ENCODE measurements at places on chromosomes 3 and 15.
A peak's percentile ranks its signal among the peaks of the same experiment; 100 is the strongest.

DNA sequence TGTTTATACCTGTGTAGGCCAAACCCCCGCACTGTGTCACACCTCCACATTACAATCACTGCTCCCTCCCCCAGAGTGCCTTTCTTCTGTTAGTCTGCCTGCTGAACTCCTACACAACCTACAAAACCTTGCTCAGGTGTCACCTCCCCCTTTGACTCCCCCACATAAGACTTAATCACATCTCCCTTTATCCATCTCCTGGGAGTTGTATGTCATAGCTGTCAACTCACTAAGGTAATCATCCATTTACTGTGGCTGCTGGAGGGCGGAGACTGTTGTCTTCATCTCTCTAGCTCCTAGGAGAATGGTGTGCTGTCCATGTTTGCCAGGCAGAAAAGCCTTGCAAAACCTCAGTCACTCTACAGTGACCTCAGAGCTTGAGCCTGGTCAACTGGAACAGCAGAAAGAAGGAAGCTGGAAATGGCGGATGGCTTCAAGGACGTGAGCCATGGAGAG is 43.8 kb downstream of the ZNF710 start:
- DNase-seq, result no peak

DNA sequence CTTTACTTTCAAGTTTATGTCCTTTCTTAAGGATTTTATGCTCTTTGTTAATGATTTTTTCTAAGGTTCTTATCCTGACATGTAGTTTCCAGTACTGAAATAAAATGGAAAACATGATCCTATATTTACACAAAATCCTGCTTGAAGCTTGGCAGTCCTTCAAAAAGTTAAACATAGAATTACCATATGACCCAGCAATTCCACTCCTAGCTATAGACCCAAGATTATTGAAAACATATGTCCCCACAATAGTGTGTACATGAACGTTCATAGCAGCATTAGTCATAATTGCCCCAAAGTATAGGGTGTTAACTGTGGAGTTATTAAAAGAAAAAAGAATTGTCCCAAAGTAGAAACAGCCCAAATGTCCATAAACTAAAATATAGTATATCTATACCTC is 33.2 kb downstream of the ITGB5 start:
- no peak for DNase-seq

DNA sequence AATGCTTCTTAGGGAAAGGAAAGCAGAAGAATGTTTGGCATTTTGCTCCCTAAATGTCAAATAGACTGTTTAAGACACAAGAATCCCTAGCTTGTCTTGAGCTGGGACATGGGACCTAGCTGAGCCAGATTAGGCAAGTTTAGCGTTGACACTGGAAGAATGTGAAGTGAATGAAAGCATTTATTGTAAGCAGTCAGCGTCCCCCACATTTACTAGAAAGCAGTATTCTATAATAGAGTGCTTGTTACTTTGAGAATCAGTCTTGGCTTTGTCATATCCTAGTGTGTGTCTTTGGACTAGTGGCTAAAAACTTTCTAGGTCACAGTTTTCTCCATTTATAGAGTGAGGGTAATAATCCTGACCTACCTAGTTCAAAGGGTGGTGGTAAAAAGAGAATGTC is 161.6 kb downstream of the ADAMTSL3 start:
- DNase-seq, result no peak

GRCh38 chr3:185316740-185317412 is 46.1 kb upstream of the MAP3K13 start:
- DNase-seq, result no peak

- DNase-seq, result no peak
These were observed 4.3 kb downstream of the EPHB1 start for GRCh38 chr3:134799393-134799792.

- no peak for DNase-seq
These were observed 69.2 kb upstream of the MFGE8 start for GRCh38 chr15:88982304-88982945.

DNA sequence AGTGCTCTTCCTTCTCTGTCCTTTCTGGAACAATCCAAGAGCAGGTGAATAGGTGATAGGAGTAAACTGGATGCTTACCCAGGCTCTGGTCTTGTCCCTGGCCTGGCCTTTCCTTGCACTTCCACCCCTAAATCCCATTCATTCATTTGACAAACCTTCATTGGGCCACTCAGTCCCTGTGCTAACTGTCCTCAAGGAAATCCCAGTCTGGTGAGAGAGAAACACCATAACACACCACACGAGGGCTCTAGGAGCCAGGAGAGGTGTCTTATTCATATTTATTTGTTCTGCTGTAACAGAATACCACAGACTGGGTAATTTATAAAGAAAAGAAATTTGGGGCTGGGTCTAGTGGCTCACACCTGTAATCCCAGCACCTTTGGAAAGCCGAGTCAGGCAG is 22.8 kb downstream of the EFCC1 start:
- no peak for DNase-seq

DNA sequence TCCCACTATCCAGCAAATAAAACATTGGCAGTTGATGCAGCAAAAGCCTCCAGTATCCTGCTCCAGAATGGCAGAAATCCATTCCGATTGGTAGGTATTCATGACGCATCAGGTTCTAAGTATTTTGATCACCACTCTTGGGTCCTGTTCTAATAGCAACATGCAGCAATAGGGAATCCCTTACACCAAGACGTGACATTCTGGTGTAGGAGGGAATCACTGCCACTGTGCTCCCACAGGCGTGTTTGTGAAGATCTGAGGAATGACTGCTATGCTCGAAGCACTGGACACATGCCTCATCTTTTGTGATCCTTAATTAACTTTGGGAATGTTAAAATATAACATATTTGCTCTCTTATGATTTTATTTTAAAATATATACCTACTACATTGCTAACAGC is 552.9 kb downstream of the MECOM start:
- no peak for DNase-seq

GRCh38 chr3:176526225-176526624 is 671.1 kb downstream of the TBL1XR1 start:
- no peak for DNase-seq

GRCh38 chr3:133049491-133049890 is 11.3 kb downstream of the TMEM108 start:
- DNase-seq, result no peak

DNA sequence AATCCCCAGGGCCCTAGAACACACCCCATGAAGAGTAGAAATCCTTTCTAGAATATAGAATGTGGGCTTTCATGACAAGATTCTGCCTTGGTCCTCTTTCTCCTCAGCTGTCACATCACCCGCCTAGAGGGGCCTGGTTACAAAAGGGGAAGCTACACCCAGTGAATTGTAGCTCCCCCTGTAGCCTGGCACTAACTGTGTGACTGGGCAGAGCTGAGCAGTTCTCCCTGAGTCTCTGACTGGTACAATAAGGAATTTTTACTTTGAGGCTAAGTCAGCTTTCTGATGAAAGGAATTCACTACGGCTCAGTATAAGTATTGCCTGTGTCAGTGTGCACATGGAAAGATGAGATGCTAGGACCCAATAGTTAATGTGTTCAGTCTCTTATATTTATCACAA is 28.7 kb upstream of the ZNF148 start:
- no peak for DNase-seq

GRCh38 chr15:99454107-99454809 is 111.5 kb upstream of the MEF2A start:
- DNase-seq, result no peak

DNA sequence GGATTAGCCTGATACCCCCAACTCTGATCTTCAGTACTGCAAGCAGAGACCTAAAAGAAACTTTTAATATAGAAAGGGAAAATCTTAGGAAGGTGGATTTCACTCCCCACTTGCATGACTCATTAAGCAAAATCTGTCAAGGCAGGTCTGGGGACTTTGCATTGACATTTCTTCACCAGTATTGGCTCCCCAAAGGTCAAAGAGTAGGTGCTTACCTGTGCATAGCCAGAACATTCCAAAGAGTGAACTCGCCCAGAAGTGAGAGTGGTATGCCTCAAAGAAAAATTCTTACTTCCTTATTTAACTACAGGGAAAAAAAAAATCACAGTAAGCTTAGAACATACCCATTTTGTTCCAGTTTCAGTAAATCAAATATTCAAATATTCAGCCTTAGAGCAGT is 140.9 kb upstream of the TP63 start:
- no peak for DNase-seq

- DNase-seq, result no peak
These were observed 12.1 kb upstream of the MAP3K13 start for GRCh38 chr3:185350841-185351240.

GRCh38 chr3:12598890-12599289 is 42.0 kb downstream of the MKRN2 start:
- DNase-seq, result no peak

DNA sequence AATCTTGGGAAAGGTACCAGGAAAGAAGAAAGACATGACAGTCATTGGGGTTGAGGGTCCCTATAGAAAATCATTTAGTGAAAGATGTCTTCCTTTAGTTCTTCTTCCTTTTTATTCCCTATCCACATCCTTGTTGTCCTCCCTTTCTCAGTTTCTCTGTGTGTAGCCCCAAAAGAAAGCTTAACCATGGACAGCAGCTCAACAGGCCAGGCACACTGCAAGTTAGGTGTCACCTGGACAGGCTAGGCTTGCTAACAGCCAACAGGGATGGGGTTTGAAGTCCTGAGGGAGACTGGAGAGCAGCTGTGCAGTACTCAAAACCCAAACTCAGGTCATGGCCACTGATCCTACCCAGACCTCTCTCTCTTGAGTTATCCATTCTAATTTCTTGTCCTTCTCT is 543.1 kb downstream of the TUSC7 start:
- no peak for DNase-seq

- DNase-seq, result peak; percentile 61
These were observed 21.4 kb upstream of the ZBED2 start for GRCh38 chr3:111616417-111617105.

GRCh38 chr3:14453876-14454638 is 51.7 kb downstream of the SLC6A6 start:
- no peak for DNase-seq

DNA sequence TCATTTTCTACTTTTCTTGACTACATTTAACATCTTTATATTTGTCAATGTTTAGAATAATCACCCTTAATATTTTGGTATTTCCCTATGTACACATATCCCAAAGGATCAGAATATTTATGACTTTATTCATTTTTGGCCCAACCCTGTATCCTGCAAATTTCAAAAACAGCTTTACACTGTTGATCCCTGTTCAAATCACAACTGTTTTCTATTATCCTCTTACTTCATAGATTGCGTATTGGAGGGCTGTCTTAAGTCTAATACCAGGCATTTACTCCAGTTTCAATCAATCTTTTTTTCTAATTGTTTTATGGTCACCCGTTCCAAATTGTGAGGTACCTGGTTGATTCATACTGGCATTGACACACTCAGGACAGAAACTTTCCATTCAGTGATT is 107.9 kb downstream of the RPL22L1 start:
- no peak for DNase-seq

DNA sequence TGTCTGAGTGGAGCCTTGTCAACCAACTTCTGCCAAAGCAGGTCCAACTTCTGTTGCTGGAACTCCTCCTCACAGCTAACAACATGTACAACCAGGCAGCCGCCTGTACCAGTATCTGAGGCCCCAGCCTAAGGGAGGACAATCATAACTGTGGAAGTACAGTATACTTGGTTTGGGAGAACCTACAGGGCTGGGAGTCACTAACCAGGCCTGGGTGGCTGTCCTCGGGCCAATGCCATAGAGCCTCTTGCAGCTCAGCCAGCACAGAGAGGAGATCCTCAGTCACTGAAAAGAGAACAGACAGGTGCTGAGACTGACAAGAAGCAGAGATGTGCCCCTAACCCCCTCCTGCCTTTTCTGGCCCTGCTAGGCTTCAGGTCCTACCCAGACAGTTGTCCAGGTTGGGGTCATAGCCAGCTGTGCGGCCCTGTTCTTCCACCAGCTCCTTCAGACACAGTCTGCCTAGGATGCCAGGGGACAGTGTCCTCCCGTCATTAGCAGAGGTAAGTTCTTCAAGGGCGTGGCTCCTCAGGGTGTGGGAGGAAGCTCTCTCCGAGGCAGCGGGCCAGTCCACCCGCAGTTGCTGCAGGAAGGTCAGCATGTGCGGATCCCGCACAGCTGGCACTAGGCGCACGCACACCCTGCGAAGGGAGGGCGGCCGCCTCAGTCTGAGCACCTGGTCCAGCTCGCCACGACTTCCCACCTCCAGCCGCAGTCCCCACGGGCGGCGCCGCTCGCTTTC is 980 bp downstream of the DALRD3 start:
- DNase-seq, result no peak

DNA sequence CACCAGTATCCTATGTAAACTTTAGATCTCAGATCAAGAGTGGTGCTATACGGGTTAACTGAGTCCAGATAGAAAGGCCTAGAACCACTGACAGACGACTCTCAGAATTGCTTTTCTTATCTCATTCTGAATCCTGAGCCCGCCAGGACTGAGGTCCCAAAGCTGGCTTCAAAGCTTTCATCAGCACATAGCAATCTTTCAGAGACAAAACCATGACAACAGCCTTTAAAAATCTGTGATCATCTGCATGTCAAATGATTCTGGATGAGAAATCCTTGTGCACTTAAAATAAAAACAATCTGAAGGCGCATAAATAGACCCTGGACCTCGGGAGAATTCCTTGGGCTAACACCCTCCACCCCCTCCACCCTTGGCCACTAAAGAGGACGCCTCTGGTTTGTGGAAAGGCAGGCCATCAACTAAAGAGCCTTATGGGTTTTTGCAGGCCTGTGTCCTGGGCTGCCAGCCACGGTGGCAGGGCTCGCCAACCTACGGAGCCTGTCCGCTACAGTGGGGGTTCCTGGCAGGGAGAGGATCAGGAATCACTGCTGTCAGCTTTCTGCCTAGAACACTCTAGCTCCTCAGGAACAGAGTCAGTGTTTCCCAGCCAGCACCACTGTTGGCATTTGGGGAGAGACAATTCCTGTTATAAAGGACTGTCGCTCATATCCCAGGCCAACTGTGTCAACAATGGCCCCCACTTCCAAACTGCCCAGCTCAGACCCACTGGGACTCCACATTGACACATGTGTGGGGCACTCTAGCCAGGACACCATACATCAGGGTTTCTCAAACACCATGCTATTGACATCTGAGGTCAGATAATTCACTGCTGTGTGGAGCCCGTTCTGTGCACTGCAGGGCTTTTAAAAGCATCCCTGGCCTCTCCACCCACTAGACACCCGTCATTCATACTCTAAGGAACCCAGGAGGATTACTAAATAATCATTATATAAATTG is 20.2 kb downstream of the TLE3 start:
- DNase-seq, result no peak

- no peak for DNase-seq
These were observed 407.3 kb upstream of the CBLB start for GRCh38 chr3:106276151-106276550.

- no peak for DNase-seq
These were observed 3.4 kb upstream of the RFTN1 start for GRCh38 chr3:16516695-16517481.

Measured in activated T-cell treated with anti-CD3 and anti-CD28 coated beads for 48 hours (primary cell).